ENCODE measurements at places on chromosomes 1 and 21.

DNA sequence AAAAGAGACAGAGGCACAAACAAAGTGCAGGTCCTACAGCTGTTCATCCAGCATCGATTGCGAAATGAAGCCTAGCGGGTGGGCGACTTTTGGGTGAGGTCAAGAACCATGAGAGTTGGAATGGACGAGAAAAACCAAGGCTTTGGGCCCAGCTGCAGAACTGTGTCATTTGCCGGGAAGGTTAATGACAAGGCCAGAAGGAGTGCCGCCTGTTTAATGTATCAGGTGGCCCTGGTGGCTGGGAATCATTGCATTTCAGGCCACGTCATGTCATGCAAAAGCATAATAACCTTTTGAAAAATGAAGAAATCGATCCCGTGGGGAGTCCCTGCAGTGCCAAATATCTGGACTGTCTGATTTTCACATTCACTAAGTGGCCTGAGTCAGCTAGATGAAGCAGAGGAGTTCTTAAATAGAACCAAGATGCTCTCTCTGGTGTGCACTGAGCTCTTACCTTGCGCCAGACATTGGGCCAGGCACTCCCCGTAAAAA, 8.1 kb upstream of the RCC2 start:
- DNase-seq = no peak

DNA sequence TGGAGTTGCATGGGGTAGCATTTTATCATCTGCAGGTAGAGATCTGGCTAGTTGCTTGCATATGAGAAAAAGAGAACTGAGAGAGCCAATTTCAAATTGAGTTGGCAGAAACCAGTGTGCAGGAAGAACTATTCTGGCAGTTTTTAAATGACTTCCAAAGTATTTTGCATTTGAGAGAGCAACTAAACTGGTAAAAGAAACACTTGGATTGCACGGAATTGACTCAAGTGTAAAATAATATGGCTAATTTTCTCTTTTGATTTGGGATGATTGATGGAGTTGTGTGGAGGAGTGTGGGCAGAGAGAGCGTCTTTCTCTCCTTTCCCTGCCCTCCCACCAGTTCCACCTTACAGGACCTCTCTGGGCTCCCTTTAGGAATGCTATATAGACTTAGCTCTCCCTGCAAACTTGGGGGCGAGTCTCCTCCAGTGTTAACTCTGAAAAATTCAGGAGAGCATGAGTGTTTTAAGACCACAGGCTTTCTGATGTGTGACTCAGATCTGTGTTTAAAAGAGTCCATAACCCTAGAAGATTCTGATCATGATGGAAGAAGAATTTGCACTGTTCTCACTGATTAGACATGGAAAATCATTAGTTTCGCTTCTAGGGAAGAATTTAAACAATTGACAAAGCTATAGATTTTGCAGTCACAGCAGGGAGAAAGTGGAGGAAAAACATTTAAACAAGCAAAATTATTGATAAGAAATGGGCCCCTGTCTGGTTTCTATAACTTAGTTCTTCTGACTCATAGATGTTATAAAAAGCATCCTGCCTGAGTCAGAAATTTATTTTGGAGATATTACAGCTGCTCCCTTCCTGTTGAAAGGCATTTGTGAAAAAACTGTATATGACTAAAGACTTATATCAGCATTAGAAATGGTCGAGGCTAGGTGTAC, 24.9 kb upstream of the CTBS start:
- DNase-seq = no peak

- no peak for DNase-seq
These were observed 41.3 kb downstream of the PIK3C2B start for GRCh38 chr1:204453141-204453772.

DNA sequence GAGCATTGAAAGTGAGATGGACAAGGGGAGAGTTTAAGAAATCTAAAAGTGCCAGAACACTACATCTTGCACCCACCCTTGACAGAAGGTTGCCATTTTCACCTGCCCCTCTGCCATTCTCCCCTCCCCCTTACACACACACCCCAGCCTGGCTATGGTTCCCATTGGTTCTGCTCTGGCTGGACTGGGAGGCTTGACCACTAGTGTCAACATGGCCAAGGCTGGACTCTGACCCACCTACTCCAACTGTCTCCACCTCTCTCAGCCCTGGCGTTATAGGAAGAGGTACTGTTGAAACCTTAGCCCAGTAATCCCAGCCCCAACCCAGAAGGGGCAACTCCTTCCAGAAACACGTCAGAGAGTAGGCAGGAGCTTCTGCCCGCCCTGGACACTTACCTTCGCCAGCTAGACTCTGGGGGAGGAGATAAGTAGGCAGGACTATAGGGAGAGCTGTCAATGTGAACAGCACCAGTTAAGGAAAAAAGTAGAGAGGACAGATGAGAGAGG, 4.5 kb downstream of the CRTC2 start:
- no peak for DNase-seq

DNA sequence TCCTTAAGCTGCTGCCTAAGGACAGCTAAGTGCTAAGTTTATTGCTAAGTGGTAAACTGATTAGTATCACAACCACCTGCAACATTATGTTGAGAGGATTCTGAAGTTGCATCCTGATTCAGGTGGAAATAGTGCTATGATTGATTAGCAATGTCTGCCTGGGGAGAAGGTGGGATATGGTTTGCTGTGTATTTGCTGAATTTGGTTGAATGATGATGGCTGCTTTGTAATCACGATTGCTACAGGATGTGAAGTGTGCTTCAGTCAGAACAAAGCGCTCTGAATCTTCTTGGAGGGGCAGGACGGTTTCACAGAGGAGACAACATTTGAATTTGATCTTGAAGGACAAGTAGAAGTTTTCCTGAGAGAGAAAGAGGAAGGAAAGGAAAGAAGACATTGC, 226.0 kb downstream of the ST6GALNAC3 start:
- no peak for DNase-seq

- no peak for DNase-seq
These were observed at the start of gene ABCG1 for GRCh38 chr21:42218836-42219605. Gene ABCG1, plus strand, starts transcription at chr21:42219140. Its CDS starts 123 bp downstream, at chr21:42219263.

GRCh38 chr1:100931716-100932115, 35.8 kb downstream of the SLC30A7 start:
- DNase-seq = no peak

DNA sequence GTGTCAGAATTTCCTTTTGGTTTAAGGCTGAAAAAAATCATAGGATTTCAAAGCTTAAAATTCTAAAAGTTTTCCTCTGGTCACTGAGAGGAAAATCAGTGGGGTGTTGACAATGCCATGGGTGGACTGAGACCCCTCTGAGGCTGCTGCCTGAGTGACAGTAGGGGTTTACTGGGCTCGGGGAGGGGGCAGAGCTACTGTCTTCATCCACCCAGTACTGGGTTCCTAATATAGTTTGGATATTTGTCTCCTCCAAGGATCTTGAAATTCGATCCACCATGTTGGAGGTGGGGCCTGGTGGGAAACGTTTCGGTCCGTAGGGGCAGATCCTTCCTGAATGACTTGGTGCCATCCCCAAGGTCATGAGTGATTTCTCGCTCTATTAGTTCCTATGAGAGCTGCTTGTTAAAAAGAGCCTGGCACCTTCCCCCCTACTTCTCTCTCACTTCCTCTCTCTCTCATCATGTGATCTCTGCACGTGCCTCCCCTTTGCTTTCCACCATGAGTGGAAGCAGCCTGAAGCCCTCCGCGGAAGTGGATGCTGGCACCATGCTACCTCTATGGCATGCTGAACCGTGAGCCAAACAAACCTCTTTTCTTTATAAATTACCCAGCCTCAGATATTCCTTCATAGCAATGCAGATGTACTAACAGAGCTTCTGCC, 72.3 kb downstream of the MAP10 start:
- no peak for DNase-seq

- no peak for DNase-seq
These were observed 130.4 kb upstream of the DNAH14 start for GRCh38 chr1:224799083-224799482.

DNA sequence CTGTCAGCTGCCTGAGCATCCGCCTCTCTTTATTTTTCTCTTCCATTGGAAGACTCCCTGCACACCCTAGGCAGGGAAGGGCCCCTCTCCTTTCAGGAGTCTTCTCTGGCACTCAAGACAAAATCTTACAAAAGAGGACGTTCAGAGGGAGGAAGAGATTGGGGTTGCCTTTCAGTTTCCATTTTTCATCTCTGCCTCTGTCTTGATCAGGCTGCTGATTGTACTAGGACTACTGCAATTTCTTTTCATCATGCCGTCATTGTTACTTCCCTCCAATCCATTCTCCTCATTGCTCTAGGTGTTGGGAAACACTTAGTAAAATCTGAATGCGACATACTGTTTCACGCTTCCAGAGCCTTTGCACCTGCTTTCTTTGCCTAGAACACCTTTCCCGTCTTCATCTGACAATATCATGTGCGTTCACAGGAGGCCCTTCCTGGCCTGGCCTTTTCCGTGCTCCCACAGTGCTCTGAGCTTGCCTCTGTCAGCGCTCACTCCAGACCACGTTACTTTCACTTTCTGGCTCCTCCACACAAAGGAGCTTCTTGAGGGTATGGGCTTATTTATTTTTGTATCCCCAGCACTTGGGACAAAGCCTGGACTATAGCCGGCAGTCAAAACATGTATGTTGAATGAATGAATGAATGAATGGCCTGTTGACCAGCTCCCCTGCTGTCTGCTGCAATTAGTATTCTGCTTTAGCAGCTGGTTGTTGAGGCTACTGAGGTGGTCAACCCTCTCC, 10.9 kb downstream of the LRRC71 start:
- DNase-seq = no peak

Data from activated CD8-positive, alpha-beta memory T cell treated with anti-CD3 and anti-CD28 coated beads for 48 hours (primary cell).